Stimulated activated CD8-positive, alpha-beta memory T cell treated with anti-CD3 and anti-CD28 coated beads, Interleukin-2, amount 100 ng/mL, for 1 hour (primary cell): ENCODE measurements at places on chromosomes 1 and 21.
A peak's percentile ranks its signal among the peaks of the same experiment; 100 is the strongest.

GRCh38 chr1:153796786-153797659 is 21.8 kb downstream of the SLC27A3 start:
- DNase-seq = peak; percentile 68

GRCh38 chr1:204523605-204524215 is 7.5 kb downstream of the MDM4 start:
- DNase-seq = no peak

GRCh38 chr1:194952171-194952570 is 1656.1 kb downstream of the KCNT2 start:
- no peak for DNase-seq

DNA sequence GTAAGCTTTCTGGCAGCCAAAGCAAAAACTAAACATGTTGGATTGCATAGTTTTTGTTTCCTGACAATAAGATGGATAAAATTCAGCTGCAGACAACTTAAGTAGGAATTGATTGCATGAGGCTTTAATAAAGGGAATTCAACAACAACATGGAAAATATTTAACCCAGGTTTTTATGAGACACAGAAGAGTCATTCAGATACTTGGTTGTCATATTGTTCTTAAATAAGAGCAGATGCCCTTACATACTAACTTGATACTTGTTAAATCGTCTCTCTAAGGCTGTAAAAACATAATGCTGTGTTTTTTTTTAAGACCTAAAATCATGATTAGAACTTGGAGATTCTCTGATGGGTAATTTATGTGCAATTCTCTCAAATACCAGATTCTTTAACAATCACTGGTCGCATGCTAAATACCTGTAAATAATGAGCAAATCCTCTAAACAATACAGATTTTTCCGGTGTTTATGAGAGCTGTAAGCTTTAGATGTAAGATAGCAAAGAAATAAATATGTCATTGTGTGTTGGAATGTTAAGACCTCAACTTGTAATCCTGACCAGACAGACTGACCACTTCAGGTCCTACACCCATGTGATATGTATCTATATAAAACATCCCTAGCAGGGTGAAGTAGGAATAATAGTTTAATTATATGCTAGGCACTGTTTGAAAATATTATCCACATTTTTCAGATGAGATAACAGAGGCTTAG is 37.8 kb upstream of the CD34 start:
- no peak for DNase-seq

DNA sequence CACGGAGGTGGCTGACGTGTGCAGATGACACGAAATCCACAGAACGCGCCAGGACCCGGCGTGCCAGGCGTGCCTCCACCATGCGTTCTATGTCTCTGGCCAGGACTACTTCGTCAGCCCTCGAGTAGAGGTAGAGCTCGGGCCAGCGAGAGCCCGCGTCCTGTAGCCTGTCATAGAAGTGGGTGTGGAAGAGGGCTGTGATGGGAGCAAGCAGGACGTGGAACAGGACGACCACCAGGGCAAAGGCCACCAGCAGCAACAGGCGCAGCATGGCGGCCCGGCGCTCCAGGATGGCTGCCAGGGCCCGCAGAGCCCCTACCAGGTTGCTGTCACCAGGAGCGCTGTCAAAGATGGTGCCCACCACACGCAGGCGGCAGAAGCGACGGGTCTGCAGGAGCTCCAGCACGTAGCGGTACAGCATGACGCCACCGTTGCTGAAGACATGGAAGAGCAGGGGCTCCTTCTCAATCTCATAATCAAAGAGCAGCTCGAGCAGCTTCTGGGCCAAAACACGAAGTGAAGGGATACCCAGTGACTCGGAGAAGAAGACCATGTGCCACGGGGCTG is 19.6 kb downstream of the TMEM53 start:
- DNase-seq = no peak

GRCh38 chr1:113027007-113027406 is 46.0 kb upstream of the LRIG2 start:
- DNase-seq = no peak

DNA sequence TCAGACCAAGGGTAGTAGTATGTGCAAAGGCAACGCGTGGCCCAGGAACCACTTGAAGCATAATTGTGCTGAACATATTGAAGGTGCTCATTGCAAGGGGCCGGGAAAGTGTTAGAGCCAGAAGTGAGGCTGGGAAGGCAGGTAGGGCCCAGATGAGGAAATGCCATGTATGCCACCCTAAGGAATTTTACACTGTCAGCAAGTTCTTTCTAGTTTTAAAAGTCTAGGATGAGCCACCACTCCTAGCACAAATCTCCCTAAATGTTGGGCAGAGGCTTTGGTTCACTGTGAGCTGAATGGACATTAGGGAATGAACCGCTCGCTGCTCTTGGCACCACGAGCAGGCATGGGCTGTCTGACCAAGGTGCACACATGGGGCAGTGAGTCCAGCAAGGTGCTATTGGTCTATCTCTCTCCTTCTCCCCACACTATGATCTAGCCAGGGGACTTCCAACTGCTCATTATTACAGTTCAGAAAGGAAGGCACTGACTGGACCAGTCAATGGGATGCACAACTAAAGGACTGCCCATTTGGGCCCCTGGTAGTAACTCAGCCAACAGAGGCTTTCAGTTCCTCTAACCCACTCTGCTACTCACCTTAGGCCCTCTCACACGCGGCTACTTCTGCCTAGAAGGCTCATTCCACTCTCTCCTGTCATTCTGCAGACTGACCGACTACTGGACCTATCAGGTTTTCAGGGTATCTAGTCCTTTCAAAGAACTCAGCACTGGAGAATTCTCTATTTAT is 2.0 kb downstream of the KANK4 start:
- no peak for DNase-seq

DNA sequence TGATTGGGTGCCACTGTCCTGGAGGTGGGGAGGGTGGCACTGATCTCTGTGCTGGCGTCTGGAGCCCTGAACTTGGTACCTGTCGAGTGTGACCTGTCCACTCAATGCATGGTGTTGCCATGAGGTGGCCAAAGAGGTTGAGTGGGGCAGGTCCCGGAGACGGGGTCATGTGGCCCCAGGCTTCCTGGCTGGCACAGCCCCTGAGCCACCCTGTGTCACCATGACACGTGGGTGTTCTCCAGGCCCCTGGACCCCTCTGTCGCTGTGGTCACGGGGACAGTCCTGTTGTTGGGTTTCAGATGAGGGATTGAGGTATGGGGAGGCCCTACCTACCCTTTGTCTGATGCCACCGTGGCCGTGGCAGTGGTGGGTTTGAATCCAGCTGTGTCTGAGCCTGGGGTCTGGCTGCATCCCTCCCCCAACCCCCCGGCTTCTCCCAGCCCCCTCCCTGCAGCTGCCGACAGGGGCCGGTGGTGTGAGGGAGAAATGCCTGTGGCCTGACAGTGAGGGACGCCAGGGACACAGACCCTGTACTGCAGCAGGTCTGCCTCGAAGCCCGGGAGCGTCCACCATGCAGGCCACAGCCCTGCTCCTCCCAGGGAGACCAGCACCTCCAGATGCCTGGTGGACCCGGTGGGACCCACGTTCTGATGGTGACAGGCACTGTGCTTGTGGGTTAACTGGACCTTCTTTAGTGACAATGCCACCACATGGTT is 12.0 kb downstream of the TRPM2 start:
- DNase-seq = no peak

- DNase-seq = no peak
Measured at GRCh38 chr1:177948336-177948972, 21.4 kb downstream of the SEC16B start.

- DNase-seq = no peak
Measured at GRCh38 chr1:17232759-17233661, 15.9 kb upstream of the PADI3 start.

DNA sequence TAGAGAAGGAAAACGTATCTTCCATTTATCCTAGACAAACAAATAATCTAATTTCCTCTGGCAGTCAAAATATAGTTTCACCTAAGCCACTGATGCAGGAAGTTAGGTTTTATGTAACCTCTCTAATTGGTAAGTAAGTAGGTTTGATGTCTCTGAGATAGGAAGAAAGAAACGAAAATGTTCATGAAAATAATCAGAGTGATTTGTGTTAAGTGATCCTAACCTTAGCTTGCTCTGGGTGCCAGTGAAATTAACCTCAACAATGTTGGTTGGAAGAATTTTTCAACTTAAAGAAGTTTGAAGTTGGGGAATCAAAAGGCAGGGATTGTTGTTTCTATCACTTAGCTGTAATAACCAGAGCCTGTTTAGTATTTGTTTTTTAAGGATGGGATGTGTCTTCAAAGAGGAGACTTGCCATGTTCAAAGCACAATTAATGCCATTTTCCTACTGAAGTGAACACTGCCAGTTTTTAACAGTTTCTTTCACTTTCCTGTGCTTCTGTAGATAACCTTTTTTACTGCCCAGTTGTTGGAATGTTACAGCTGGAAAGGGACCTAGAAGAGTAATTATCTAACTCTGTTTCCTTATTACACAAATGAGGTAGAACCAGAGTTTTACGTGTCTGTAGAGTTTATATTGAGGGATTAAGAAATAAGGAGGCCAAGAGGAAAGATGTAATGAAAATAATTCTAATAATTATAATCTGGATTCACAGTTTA is 18.4 kb downstream of the HIPK1 start:
- no peak for DNase-seq

GRCh38 chr1:201172326-201172725 is 18.1 kb upstream of the TMEM9 start:
- no peak for DNase-seq

DNA sequence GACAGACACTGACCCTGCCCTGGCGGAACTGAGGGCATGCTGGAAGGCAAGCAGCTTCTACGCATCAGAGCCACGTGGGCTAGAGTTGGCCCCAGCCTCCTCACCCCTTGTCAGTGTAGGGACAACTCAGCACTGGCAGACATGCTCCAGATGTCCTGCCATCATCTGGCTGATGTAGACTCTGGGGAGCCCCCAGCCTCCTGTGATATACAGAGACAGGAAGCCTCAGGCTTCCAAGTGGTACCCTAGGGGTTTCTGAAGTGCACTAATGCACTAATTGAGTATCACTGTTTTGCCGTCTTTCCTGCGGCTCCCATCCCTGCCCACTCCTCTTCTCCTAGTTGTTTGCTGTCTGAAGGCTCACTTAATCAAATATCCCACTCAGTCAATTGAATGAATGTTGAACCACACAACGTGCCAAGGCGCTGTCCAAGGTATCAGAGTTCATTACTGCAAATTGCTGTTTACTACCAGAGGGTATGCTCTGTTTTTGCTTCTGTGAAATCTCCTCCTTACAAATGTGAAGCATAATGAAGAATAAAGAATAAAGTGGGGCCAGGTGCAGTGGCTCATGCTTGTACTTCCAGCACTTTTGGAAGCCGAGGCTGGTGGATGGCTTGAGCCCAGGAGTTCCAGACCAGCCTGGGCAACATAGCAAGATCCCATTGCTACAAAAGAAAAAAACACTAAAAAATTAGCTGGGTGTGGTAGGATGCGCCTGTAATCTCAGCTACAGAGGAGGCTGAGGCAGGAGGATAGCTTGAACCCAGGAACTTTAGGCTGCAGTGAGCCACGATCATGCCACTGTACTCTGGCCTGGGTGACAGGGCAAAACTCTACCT is 76.4 kb upstream of the ZBTB18 start:
- no peak for DNase-seq

- DNase-seq = no peak
Measured at GRCh38 chr1:199101139-199101538, 462.3 kb downstream of the PTPRC start.

GRCh38 chr1:24609949-24610517 is 33.1 kb upstream of the SRRM1 start:
- DNase-seq = no peak

DNA sequence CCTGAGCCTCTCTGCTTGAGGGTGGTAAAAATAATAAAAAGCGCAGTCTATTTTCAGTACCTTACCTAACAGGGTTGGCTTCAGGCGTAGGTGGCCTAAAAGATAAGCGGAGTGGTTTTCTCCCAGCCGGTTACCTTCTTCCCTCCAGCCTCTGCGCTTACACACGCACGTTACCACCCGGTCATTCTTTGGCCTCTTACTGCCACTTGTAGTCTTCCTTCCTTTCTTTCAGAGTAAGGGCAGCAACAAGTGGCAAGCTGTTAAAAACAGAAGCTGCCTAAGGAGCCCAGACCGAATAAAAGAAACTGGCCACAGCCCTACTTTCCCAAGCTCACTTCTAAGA is 35.4 kb downstream of the CLCA1 start:
- no peak for DNase-seq

DNA sequence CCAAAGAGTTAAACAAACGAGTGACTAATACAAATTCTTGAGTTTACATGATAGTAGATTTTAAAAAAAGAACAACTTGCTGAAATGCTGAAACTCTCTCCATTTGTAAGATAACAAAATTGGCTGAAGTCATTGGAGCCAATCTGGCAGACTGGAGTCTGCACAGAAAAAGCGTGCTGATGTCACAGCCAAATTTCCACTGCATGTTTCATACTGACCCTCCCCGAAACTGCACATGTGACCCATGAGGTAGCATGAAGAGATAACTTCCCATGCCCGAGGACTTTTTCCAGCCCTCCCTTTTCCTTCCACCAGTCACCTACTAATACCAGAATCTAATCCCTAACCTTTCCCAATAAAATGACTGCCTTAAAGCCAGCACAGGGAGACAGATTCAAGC is 1.2 kb upstream of the LELP1 start:
- no peak for DNase-seq

DNA sequence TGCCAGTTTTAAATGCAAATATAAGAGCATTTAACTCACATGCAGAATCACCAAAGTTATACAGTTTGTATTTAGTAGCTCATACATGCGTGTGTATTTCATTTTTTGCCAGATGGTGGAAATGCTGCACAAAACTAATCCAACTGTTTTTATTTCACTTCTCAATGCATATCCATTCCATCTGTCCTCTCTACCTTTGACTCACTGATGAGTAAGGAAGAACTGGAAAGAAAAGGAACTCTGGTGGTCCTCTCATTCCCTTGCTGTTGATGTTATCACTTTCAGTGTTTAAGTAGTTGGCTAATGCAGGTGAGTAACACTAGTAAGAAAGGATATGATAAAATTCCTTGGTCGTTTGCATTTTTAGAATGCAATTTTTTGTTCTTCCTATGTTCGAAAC is 5.7 kb upstream of the SLC1A7 start:
- DNase-seq = no peak

- no peak for DNase-seq
Measured at GRCh38 chr1:114379987-114380386, 131.0 kb downstream of the TRIM33 start.

DNA sequence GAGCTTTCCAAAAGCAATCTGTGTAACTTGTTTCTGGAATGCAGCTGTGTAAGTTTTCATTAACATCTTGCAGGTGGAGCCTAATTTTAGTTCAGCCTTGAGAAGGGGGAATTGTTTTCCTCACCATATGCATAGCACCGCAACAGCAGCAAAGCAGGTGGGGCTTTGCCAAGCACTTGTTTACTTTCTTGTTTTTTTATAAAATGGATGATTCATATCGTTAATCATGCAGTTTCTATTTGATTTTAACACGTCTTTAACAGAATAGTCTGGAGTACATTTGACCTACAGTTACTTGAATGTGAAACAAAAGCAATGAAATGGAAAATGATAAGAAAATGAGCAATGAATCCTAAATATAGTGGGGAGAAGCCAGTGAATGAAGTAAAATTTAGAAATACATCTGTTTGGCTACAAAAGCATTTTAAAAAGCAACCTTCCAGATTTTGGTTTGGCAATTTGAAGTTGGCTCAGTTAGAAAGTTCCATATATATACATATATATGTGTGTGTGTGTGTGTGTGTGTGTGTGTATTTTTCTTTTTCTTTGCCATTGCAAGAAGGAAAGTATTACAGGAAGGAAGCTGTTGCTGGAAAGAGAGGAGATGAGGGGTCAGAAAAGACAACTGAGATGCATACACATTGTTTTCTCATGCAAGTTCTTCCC is 119.0 kb upstream of the ADGRL2 start:
- no peak for DNase-seq

- no peak for DNase-seq
Measured at GRCh38 chr1:184494929-184495328, 108.1 kb downstream of the C1orf21 start.
